Epithelial cell of proximal tubule (primary cell): ENCODE measurements at places on chromosomes 6 and 20. TPM values are rescaled to one million over a fixed set of nuclear protein-coding genes. Genes with fewer than 3 reads are reported as not detected.

- DNase-seq, result no peak
Observed at GRCh38 chr6:133748628-133749027, 140.3 kb upstream of the TCF21 start.

- no peak for DNase-seq
Observed at GRCh38 chr6:136812174-136812573, 10.2 kb upstream of the PEX7 start.

DNA sequence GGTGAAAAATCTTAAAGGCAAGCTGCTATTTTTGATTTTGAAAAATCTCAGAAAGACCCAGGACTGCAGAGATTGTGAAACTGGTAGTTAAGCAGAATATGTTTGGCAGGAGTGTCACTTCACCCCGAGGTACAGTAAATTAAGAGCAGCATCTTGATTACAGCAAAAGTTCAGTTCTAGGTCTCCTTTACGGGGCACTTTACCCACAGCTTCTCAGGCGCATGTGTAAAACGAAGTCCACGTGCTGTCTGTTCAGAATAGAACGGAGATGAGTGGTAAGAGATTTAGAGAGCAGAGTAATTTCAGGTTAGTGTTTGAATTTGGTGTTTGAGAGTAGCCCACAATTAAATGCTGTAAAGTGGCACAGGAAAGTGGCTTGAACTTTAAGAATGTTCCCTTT lies 84.0 kb downstream of the FARS2 start:
- no peak for DNase-seq

Gene FAM209A
- not detected in 2 replicates for total RNA-seq

Gene C2
- not detected in 2 replicates for total RNA-seq

Gene OR2H2
- total RNA-seq, result not detected in 2 replicates
